ENCODE measurements at places on chromosomes 12 and 14.
A peak's percentile ranks its signal among the peaks of the same experiment; 100 is the strongest.

GRCh38 chr12:110117956-110118685 lies 6.0 kb upstream of the IFT81 start:
- no peak for DNase-seq

DNA sequence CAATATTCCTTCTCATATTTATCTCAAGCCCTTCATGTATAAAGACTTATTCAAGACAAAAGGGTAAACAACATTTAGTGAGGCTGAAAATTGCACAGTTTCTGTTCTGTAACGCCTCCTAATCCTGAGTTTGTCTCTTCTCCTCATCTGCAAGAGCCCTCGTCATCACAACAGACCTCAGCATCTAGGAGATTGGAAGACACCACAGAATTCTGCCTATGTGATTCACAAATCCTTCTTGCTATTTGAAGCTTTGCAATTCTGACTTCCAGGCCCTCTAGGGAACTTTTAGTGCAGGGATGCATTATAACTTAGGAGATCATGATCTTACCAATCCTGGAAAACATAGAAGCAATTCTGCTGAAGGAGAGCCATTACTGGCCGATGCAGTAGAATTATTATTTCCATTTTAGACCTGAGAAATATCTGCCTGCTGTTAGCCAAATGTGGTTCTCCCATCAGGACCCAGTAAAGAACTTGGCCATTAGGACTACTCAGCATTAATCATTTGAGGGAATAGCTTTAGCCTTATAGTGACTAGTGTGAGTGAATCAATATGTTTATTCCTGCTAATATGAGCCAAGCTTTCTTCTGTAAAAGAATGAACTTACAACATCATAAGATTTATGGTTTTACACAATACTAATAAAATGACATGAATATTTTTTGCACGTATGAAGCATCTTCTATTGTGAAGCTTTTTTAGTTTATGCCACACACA lies 119.5 kb downstream of the ANO4 start:
- no peak for DNase-seq

DNA sequence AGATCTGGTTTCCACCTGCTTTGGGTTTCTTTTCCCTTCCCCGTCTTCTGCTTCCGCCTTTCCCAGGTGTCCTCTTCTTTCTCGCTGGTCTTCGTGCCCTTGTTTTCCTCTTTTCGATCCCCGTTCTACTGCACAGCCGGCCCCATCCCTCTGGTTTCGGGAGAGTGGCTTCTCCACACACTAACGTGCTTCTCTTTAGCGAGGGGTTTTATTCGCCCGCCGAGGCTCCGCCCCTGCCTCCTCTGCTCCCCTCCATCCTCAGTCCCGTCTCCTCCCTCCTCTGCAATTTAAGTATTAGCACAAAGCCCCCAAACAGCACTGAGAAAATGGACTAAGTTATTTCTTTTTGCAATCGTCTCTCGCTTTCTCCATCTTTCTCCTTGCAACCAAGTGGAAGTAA lies at the start of gene SLC7A8:
Gene SLC7A8 (minus strand): TSS at position 182 of the 400 bp plus-strand sequence. CDS start 746 bp downstream, outside the sequence.
- no peak for DNase-seq

GRCh38 chr12:5083955-5084849 lies 40.5 kb downstream of the KCNA5 start:
- peak; percentile 26 for DNase-seq
